ENCODE measurements at places on chromosomes 13 and 19. TPM values are rescaled to one million over a fixed set of nuclear protein-coding genes. Genes with fewer than 3 reads are reported as not detected.

DNA sequence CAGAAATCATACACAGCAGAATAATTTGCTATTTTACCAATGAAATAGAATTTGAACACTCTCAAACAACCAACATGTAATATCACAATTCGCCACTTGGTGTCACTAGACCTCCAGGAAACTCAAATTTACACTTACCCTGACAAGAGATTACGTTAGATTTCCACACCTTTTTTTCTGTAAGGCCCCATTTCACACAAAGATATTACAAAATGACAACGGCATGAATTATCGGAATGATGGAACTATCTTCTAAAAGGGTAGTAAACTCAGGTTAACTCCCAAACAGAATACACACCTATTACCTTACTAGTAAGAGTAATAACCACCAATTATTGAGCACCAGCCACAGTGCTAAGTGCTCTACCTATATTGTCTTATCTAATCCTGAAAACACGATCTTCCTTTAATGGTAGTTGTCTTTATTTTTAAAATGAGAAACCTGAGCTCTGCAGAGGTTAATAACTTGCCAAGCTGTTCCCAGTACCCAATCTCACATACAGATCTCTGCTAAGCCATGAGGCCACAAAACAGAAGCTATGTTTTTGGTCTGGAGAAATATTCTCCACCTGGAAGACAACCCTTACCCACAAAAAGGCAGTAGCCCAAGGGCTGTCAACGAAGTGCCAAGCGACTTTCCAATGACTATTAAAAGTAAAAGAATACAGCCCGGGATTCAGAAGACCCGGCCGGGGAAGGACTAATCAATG is 152.4 kb downstream of the DCLK1 start:
- peaks cover 14% of the 10 kb centered on the region for H3K4me1 ChIP-seq
- H3K27me3 ChIP-seq = no peaks in the 10 kb centered on the region
- peak overlapping the region; percentile 79 for H3K27ac ChIP-seq
- H3K4me3 ChIP-seq = no peak overlapping the region

GRCh38 chr13:20828539-20829364 is 55.0 kb upstream of the EEF1AKMT1 start:
- peaks cover 25% of the 10 kb centered on the region for H3K4me1 ChIP-seq
- H3K4me3 ChIP-seq = no peak overlapping the region
- H3K27ac ChIP-seq = no peak overlapping the region
- no peaks in the 10 kb centered on the region for H3K36me3 ChIP-seq

DNA sequence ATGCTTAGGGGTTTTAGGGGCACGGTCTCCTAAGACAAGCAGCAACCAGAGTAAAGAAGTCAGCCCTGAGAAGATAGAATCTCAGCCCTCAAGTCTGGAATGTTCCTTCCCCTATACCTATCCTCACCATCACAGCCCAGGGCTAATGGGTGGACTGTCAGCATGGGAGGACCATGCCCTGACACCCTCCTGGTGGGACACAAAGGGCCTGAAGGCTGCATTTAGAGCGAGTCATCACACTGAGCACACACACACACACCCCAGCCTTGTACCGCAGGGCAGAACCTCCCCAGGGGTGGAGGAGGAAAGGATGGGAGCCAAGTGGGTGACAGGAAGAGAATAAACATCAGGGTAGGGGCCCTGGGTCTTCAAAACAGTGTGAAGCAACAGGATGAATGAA is 174.8 kb upstream of the SERP2 start:
- no peak overlapping the region for H3K27ac ChIP-seq
- H3K4me3 ChIP-seq = no peak overlapping the region
- no peaks in the 10 kb centered on the region for H3K36me3 ChIP-seq

DNA sequence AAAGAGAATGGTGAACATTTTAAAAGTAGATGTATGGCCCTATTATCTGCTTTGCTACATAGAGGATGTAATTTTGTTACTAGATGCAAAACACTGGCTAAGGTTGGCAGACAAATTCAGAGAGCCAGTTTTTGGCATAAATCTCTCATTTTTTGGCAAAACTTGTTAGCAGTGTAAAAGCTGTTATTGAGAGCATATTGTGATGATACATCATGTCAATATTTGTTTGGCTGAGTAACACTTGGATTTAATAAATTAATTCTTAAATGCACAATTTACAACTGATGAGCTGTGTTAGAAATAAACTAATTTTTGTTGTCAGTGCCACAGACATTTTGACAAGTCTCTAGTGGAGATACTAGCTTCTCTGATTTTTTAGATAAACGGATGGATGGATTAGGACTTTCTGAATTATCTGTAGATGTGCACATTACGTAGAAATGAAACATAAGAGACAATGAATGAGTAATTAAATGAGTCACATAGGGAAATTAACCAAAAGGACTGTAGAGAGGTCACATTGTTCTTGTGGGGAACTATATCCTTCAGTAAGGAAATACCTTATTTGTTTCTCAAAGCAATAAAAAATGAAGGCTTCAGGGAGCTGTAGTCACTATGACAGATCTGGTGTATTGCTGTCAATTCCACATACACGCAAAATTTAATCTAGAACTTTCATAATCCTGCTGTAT is 17.4 kb downstream of the UFM1 start:
- H3K27ac ChIP-seq = no peak overlapping the region
- no peaks in the 10 kb centered on the region for H3K4me1 ChIP-seq
- no peaks in the 10 kb centered on the region for H3K27me3 ChIP-seq
- peak; percentile 31 for DNase-seq

Gene ZNF155
- total RNA-seq = 6.5 TPM

Gene CBLC
- not detected for total RNA-seq

GRCh38 chr13:113451951-113452421 is 1.3 kb downstream of the ADPRHL1 start:
- no peak overlapping the region for H3K4me3 ChIP-seq
- H3K4me1 ChIP-seq = no peaks in the 10 kb centered on the region
- no peak for DNase-seq

DNA sequence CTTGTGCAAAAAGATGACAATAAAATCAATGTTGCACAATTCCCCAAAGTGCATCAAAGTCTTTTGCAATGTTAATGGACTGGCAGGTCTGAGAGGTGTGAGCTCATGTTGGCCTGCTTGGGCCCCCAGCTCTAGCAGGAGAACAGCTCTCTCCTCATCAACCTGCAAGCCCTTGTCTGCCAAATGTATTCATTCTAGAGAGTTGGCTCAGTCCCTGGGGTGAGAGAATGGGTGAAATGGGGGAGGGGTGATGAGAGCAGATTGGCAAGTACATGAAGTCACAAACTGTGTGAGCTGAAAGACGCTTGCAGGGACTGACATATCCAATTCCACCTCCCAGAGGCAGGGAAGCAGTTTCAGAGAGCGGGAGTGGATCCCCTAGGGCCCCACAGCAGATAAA is 465.1 kb upstream of the ZNF507 start:
- no peaks in the 10 kb centered on the region for H3K4me1 ChIP-seq
- no peak overlapping the region for H3K27ac ChIP-seq
- no peak for DNase-seq
- no peaks in the 10 kb centered on the region for H3K36me3 ChIP-seq

Gene DNAAF3
- 1.8 TPM for total RNA-seq

Gene PCDH20
- total RNA-seq = 0.14 TPM

- no peaks in the 10 kb centered on the region for H3K36me3 ChIP-seq
- peak overlapping the region; percentile 56 for H3K27ac ChIP-seq
- H3K4me3 ChIP-seq = no peak overlapping the region
- H3K27me3 ChIP-seq = no peaks in the 10 kb centered on the region
- peaks cover 23% of the 10 kb centered on the region for H3K4me1 ChIP-seq
- peak; percentile 90 for DNase-seq
Observed at GRCh38 chr13:44903574-44903985, 85.7 kb downstream of the NUFIP1 start.

- H3K4me1 ChIP-seq = peaks cover 41% of the 10 kb centered on the region
- no peak overlapping the region for H3K4me3 ChIP-seq
- peak overlapping the region; percentile 81 for H3K27ac ChIP-seq
- H3K27me3 ChIP-seq = no peaks in the 10 kb centered on the region
Observed at GRCh38 chr13:101449790-101450748, 2.4 kb upstream of the ITGBL1 start.

Gene KPNA3
- 62.0 TPM for total RNA-seq

Gene MADCAM1
- total RNA-seq = 0.60 TPM

GRCh38 chr19:1236576-1236975 is 1.2 kb downstream of the CBARP start:
- peak overlapping the region; percentile 68 for H3K4me3 ChIP-seq
- DNase-seq = no peak
- no peak overlapping the region for H3K27ac ChIP-seq
- H3K36me3 ChIP-seq = peaks cover 3% of the 10 kb centered on the region
- no peaks in the 10 kb centered on the region for H3K27me3 ChIP-seq

Gene PEG3
- total RNA-seq = not detected

Gene TUBA3C
- not detected for total RNA-seq

DNA sequence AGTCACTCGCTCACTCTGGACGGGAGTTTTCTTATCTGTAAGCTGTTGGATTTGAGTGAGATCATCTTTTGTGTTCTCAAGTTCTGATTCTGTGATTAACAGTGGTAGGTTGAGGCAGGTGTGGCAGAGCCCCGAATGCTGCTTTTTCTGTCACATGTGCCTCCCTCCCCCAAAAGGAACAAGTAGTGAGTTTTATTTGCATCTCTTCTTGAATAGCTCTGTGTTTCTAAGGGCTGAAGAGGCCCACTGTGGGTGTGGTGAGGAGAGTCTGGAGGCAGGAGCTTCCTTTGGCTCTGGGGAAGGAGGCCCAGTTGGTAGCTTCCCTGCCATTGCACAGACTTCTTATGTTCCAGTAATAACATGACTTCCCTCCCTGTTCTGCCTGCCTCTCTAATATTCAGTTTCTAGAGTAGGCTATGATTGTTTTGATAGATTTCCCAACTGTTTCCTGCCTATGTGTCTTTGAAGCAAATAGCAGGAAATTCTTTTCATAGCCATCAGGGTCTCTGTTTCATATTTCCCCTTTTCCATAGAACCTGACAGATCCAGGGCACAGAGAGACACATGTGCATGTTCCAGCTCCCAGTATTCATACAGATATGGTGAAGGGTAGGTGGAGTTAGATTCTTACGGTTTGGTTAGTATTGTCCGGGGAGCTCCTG is 23.9 kb upstream of the CXCL17 start:
- DNase-seq = no peak
- no peak overlapping the region for H3K27ac ChIP-seq
- no peak overlapping the region for H3K4me3 ChIP-seq
- H3K36me3 ChIP-seq = no peaks in the 10 kb centered on the region

GRCh38 chr13:48600374-48601364 is 53.1 kb upstream of the CYSLTR2 start:
- H3K27ac ChIP-seq = peak overlapping the region; percentile 62
- no peak overlapping the region for H3K4me3 ChIP-seq
- H3K36me3 ChIP-seq = no peaks in the 10 kb centered on the region
- H3K4me1 ChIP-seq = peaks cover 17% of the 10 kb centered on the region
- DNase-seq = peak; percentile 98

Gene KDM4B
- 61.4 TPM for total RNA-seq

Gene PSG2
- total RNA-seq = 0.41 TPM

Gene RNU6-9
- not detected for total RNA-seq

GRCh38 chr13:72093262-72093661 is 226.3 kb upstream of the DACH1 start:
- H3K4me3 ChIP-seq = no peak overlapping the region
- H3K36me3 ChIP-seq = no peaks in the 10 kb centered on the region
- DNase-seq = no peak
- no peak overlapping the region for H3K27ac ChIP-seq
- no peaks in the 10 kb centered on the region for H3K4me1 ChIP-seq

Gene BRME1
- total RNA-seq = 0.68 TPM

Measured in astrocyte (in vitro differentiated cells and primary cell).